ENCODE measurements at places on chromosomes 7 and 10.

DNA sequence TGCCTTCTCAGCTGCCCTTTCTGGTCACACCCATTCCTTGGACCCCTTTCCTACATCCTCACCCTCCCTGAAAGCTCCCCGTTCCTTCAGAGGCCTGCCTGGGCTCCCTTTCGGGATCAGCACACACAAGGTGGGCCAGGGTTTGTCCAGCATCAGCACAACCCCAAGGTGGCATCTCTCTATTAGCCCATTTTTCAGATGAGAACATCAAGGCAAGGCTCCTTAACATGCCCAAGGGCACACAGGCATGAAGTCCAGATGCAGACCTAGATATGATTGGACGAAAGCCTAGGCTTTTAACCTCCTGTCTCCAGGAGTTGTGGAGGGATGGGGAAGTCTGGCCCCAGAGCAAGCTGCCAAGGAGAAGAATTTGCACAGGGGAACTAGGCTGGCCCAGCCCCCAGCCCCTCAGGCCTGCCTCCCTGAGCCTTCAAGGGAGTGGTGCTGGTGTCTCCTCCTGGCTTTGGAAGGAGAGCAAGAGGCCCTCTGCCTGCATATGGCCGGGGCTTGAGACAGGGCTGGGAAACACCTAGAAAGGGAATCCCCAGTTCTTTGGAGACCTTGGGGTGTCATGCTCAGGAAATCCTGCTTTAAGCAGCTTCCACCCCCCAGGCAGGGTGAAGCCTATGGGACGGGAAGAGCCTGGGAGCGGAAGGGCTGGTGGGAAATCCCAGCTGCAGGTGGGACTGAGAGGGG lies 9.0 kb upstream of the VSIR start:
- no peak for DNase-seq

- peak; percentile 26 for DNase-seq
Measured at GRCh38 chr7:150663802-150664494, 21.6 kb upstream of the GIMAP2 start.

- no peak for DNase-seq
Measured at GRCh38 chr7:127865466-127865865, 165.8 kb downstream of the LRRC4 start.

GRCh38 chr7:40645197-40645596 lies 510.4 kb downstream of the SUGCT start:
- DNase-seq, result no peak

DNA sequence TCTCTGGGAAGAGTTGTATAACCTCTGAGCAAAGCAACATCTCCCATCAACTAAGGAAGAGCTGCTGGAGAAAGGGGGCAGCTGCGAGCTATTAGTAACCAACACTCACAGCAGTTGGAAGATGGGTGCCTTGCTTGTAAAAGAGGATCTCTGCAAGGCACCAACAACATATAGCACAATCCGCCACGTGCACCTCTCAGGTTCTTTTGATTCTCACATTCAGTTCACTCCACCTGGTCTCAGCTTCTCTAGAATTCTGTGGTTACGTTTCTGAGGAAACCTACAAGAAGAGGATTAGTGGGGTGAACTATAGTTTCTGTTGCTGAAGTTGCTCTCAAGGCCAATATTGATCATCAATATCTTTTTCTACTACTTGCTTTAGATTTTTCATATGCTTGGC lies 117.1 kb downstream of the RPS24 start:
- DNase-seq, result no peak

DNA sequence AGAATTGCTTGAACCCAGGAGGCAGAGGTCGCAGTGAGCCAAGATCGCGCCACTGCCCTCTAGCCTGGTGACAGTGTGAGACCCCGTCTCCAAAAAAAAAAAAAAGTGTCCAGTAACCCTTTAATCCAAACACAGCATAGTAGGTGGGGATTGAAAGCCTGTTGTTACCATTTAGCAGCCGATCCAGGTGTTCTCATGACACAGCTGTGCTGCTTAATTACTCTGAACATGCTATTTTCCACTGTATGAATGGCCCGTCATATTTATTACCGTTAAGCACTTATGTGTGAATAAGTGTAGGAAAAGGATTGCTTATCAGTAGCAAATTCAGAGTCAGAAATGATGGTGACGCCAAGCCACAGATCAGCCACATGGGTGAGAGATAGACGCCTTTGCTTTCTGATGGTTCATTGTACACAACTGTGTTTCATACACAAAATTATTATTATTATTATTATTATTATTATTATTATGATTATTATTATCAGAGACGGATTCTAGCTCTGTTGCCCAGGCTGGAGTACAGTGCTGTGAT lies 11.6 kb upstream of the ORAI2 start:
- DNase-seq, result peak; percentile 83

DNA sequence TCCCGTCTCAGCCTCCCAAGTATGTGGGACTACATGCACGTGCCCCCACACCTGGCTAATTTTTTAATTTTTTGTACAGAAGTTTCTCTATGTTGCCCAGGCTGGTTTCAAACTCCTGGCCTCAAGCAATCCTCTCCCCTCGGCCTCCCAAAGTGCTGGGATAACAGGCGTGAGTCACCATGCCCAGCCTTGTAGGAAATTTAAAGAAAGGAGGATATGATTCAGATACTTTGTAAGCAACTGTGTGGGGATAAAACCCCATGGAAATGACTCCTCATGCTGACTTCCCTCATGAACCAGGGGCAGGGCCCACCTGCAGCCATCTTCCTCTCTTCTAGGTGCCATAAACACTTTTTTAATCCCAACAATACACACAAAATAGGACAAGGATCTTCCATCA lies 50.2 kb downstream of the APBB1IP start:
- no peak for DNase-seq

GRCh38 chr10:66564287-66564686 lies 361.5 kb upstream of the LRRTM3 start:
- DNase-seq, result no peak

- no peak for DNase-seq
Measured at GRCh38 chr7:107939573-107940489, 48.8 kb downstream of the DLD start.

GRCh38 chr10:67696029-67696428 lies at the start of gene CTNNA3:
CTNNA3 (minus strand) TSS chr10:67696195.
- DNase-seq, result no peak

- DNase-seq, result no peak
Measured at GRCh38 chr7:80611779-80612178, 26.7 kb upstream of the CD36 start.

GRCh38 chr10:62186999-62187675 lies 81.5 kb downstream of the RTKN2 start:
- no peak for DNase-seq

DNA sequence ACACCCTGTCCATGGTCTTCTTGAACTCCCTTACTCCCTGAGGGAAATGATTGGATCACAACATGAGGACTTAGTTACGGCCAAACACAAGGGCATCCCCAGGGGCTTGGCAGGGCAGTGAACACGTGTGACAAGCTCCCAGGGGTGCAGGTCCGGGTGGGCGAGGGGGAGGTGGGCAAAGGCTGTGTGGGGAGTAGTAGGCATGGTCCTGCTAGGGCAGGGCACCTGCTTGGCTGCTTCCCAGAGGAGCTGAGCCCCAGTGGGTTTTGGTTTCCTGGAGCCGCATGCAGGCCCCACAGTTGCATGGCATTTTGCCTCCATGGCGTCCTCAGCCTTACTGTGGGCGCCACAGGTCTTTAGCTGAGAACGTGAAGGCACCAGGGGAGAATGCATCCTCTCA lies 46.6 kb upstream of the ZNF32 start:
- no peak for DNase-seq

- no peak for DNase-seq
Measured at GRCh38 chr10:57333880-57334279, 933.8 kb downstream of the IPMK start.

- no peak for DNase-seq
Measured at GRCh38 chr7:142813699-142814098, 41.2 kb upstream of the EPHB6 start.

- no peak for DNase-seq
Measured at GRCh38 chr7:69929622-69930021, 331.3 kb downstream of the AUTS2 start.

DNA sequence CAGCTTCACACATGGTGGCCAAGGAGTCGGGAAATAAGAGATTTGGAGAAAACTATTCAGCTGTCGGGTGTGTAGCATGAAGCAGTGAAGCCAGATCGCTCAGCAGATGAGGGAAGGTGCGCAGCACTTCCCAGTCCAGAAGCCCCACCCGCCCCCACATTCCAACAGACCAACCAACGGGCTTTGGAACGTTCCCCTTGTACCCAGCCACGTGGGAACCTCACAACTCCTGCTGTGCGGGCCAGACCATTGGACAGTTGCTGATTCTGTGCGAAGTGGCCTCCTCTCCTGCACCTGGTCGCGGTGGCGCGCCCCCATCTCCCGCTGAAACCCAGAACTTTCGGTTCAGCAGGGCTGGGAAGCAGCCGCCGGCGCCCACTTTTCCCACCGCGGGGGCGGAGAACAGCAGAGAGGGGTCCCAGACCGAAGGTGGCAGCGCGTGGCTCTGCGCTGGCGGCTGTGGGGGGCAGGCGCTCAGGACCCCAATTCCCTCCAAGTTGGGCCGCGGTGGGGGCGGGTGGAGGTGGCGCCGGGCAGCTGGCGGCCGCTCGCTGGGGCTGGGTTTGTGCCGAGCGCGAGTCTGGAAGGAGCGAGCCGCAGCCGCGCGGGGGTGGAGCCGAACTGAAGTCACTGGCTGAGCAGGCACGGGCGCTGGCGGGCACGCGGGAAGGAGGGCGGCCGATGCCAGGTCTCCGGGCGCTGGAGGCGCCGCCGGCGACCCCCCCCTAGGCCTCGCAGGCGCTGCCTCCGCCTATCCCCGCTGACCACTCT lies 1301.5 kb upstream of the SORCS1 start:
- DNase-seq, result peak; percentile 81

- no peak for DNase-seq
Measured at GRCh38 chr7:2610898-2611297, 20.9 kb upstream of the TTYH3 start.

GRCh38 chr7:23894892-23895569 lies 185.0 kb downstream of the STK31 start:
- no peak for DNase-seq

GRCh38 chr10:79490400-79491142 lies 21.8 kb upstream of the EIF5AL1 start:
- DNase-seq, result no peak

DNA sequence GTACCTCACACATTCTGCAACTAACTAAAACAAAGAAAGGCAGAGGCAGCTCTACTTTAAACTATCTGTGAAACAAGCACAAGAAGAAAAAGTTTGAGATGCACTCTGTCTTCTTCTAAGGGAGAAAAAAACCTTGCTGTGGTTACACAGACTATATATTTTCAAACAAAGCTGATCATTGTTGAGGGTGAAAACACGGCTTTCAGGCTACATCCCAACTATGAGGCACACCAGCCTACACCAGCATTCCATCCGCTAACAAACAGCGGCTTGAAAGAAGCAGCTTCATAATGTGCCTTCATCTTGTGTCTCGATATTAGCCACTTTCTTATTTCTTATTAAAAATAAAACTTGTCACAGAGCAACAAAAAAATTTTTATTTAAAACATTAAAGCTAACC lies 79.1 kb downstream of the USP6NL start:
- no peak for DNase-seq

DNA sequence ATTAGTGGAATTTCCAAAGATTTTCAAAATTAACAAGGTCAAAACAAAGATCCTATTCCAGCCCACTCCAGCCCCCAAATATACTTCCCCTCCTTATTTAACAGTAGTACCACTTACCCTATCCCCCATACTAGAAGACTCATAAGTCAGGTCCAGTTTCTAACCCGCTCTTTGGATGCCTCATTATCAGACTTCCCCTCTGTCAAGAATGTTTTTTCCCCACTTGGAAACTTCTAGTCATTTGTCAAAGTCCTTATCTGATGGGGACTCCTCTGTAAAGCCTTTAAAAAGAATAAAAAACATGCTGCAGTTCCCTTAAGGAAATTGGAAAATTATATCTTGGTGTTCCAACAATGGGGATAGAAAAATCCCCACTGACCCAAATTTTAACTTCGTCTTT lies 70.1 kb downstream of the IMMP2L start:
- peak; percentile 31 for DNase-seq

DNA sequence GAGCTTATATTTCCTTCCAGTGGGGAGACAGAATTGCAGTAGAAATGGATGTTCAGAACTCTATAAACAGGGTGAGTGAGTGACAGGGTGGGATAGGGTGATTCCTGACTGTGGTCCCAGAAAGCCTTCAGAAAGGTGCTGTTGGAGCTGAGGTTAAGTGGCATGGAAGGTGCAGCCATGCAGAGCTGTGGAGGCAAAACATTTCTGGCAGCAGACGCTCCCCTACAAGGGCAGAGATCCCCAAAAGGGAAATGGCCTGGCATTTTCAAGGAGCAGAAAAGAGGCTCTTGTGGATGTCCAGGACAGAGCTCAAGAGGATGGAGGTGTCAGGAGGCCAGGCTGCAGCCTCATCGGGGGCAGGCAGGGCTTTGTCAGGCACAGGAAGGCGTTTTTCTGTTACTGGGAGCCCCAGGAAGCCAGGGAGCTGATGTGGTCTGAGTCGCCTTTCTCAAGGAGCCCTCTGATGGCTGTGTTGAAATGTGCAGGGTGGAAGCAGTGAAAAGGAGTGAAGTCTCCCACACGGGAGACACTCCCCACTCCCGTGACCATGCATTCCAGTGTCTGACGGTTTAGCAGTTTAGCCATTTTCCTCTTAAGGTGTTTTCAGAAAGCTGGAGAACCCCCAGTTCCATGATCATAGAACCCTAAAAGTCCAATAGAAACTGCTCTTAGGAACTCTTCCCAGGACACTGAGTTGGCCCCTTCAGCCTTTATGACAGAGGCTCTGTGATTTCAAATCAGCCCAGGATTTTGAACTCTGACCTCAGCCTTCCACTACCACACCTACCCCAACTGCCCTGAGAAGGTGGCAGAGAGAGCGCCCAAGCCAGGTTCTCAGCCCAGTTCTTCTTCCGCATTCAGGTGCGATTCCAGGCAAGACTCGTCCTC lies 96.2 kb downstream of the C10orf105 start:
- peak; percentile 65 for DNase-seq

DNA sequence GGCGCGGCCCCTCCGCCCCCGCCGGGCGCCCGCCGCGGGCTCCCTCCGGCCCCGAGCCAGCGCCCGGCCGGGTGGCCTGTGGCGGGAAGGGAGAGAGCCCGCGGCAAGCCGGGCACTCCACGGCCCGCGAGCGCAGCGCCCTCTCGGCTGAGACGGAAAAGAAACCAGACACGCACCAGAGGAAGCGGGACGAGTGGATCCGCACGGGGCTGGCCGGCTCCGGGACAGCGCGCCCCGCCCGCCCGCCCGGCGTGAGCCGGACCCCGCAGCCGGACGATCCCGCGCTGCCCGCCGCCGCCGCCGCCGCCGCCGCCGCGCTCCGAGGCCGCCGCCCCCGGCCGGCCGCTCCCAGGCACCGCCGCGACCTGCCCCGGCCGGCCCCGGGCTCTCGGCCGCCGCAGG lies 300 bp downstream of the ARHGAP21 start:
- DNase-seq, result no peak

- DNase-seq, result peak; percentile 68
Measured at GRCh38 chr10:70528741-70529362, 50.3 kb downstream of the PALD1 start.

DNA sequence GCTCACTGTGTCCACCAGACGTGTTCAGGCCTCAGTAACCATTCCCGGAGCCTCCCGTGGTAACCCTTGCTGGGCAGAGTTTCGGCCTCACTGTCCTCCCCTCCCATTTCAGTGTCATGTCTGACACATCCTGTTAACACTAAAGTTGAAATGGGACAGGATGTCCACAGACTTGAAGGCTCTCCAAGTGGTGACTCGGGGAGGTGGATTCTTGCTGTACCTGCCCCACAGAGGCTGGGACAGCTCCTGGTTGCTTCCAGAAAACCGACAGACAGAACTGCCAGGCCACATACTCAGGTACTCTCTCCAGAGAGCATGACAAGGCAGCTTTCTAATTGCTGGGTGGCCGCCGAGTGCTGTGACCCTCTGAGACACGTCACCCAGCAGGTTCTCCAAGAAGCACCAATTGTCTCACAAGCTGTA lies 17.9 kb upstream of the CYTH3 start:
- no peak for DNase-seq

GRCh38 chr10:5274795-5275194 lies 78.2 kb downstream of the AKR1C4 start:
- no peak for DNase-seq

Data from hematopoietic multipotent progenitor cell treated with erythropoietin and hydrocortisone succinate and interleukin-3 and kit ligand, for 4 days (in vitro differentiated cells).